ENCODE measurements at places on chromosomes 6 and 20. TPM values are rescaled to one million over a fixed set of nuclear protein-coding genes. Genes with fewer than 3 reads are reported as not detected.
A peak's percentile ranks its signal among the peaks of the same experiment; 100 is the strongest.

- no peaks in the 10 kb centered on the region for H3K4me1 ChIP-seq
- H3K27ac ChIP-seq, result no peak overlapping the region
Measured at GRCh38 chr20:1509237-1509636, 18.0 kb upstream of the SIRPB2 start.

GRCh38 chr6:89440200-89440599, 7.2 kb downstream of the ANKRD6 start:
- H3K36me3 ChIP-seq, result no peaks in the 10 kb centered on the region
- H3K27ac ChIP-seq, result no peak overlapping the region
- no peak overlapping the region for H3K4me3 ChIP-seq
- peaks cover 17% of the 10 kb centered on the region for H3K27me3 ChIP-seq
- no peak for DNase-seq

DNA sequence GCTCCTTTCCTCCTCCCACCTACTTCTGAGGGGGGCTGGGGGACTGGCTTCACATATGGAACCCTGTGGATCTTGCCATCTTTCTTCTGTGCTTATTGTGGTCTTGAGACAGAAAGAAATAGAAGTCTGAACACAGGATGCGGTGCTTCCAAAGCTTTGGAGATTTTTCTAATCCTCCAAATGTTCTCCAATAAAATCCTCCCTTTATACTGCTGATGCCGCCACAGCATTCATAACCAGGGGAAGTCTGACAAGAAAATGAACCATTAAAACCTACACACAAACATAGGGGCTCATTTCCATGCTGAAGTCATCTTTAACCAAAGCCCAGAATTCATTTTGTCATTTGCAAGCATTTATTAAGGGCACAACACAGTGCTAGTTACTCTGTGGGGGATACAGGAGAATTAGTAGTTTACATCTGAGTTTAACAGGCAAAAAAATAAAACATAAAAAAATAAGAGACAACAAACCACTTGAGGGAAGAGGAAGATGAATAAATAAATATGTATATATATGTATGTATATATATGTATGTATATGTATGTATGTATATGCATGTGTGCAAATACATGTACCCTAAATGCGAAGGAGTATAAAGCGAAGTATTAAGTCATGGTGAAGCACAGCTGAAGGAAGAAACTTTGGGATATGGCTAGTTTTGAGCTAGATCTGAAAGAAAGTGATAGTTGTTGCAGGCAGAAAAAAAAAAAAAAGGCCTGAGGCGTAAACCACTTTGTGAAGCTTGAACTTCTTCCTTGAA, 5.9 kb upstream of the PTPRK start:
- H3K4me3 ChIP-seq, result no peak overlapping the region
- no peaks in the 10 kb centered on the region for H3K36me3 ChIP-seq
- H3K27me3 ChIP-seq, result peaks cover 29% of the 10 kb centered on the region
- DNase-seq, result no peak

DNA sequence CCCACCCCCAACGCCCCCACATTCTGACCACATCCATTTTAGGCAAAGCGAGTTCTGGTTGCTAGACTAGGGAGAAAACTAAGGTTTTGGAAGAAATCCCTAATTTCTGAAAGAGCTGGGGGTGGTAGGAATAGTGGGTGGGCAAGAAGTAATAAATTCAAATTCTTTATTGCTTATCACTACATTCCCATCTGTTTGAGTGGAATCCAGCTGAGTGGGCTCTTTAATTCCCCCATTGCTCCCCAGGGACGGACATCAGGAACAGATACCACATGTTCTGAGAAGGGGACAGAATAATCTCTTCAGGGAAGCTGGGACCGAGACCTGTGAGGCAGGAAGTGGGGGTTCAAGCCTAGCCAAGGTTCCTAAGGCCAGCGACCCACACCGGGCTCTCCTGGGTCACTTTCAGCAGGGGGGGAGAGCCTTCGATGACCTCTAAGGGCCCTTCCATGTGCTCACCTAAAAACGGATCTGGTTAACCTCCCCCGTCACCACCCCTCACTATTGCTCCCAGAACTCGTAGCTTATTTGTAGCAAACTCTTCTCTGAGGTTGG, 42.3 kb upstream of the MRPS10 start:
- H3K4me3 ChIP-seq, result no peak overlapping the region
- no peak for DNase-seq
- H3K4me1 ChIP-seq, result peaks cover 5% of the 10 kb centered on the region
- no peak overlapping the region for H3K27ac ChIP-seq

DNA sequence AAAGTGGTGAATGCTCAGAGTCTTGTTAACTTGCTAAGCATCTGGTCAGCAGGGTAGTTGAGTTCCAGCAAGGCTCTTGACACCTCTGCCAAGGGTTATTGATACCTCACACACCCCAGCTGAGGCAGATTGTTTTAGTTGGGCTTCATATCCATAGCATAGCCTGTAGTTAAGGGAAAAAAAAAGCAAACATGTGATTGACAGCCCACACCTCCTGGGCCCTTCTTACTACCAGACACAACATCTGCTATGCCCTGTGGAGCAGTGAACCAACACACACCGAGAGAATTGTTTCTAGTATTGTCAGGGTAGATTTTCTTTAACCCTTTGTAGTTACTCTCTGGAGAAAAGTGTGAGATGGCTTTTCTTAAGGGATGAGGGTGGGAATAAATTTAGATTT, 697.0 kb upstream of the POU3F2 start:
- DNase-seq, result no peak
- no peak overlapping the region for H3K4me3 ChIP-seq
- no peaks in the 10 kb centered on the region for H3K4me1 ChIP-seq
- no peak overlapping the region for H3K27ac ChIP-seq

GRCh38 chr6:7324520-7324919, 11.5 kb upstream of the SSR1 start:
- peaks cover 11% of the 10 kb centered on the region for H3K27me3 ChIP-seq
- H3K36me3 ChIP-seq, result no peaks in the 10 kb centered on the region
- H3K27ac ChIP-seq, result no peak overlapping the region
- H3K4me3 ChIP-seq, result no peak overlapping the region
- DNase-seq, result no peak
- H3K4me1 ChIP-seq, result peaks cover 7% of the 10 kb centered on the region

- no peaks in the 10 kb centered on the region for H3K36me3 ChIP-seq
- no peak overlapping the region for H3K27ac ChIP-seq
- no peaks in the 10 kb centered on the region for H3K4me1 ChIP-seq
- DNase-seq, result no peak
Measured at GRCh38 chr6:165848086-165848426, 185.0 kb upstream of the PDE10A start.

GRCh38 chr6:133467231-133467981, 226.2 kb downstream of the EYA4 start:
- no peak for DNase-seq
- H3K36me3 ChIP-seq, result no peaks in the 10 kb centered on the region
- H3K27me3 ChIP-seq, result no peaks in the 10 kb centered on the region
- no peak overlapping the region for H3K27ac ChIP-seq
- H3K4me3 ChIP-seq, result no peak overlapping the region
- no peaks in the 10 kb centered on the region for H3K4me1 ChIP-seq

- peak overlapping the region; percentile 74 for H3K4me3 ChIP-seq
- no peaks in the 10 kb centered on the region for H3K36me3 ChIP-seq
- DNase-seq, result no peak
- H3K4me1 ChIP-seq, result peaks cover 8% of the 10 kb centered on the region
Measured at GRCh38 chr6:47310131-47310480, 401 bp upstream of the TNFRSF21 start.

DNA sequence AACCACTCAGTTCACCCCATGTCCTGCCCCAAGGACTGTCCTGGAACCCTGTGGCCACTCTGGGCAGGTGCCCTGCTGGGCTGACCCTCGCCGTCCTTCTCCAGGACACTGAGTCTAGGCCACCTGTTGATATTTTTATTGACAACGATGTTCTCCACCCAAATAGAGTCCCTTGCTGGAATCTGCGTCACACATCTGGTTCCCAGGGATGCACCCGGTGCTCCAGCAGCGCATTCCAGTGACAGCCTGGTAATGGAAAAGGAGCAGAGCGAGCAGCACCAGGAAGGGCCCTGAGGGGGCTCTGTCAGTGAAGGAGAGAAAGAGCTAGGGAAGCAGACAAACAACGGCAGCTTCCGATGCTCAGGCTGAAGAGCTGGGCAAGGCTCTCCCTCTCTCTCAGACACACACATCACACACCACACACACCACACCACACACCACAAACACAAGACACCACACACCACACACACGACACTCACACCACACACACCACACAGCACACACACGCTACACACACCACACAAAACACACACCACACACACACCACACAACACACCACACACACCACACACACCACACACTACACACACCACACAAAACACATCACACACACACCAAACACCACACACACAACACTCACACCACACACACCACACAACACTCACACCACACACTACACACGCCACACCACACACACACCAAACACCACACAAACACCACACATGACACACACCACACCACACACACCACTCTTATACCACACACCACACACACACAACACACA, 117.9 kb upstream of the THBS2 start:
- no peaks in the 10 kb centered on the region for H3K36me3 ChIP-seq
- no peak overlapping the region for H3K27ac ChIP-seq
- no peaks in the 10 kb centered on the region for H3K4me1 ChIP-seq
- H3K27me3 ChIP-seq, result no peaks in the 10 kb centered on the region
- DNase-seq, result no peak

- H3K27me3 ChIP-seq, result peaks cover 2% of the 10 kb centered on the region
- H3K36me3 ChIP-seq, result no peaks in the 10 kb centered on the region
- DNase-seq, result no peak
- no peak overlapping the region for H3K27ac ChIP-seq
Measured at GRCh38 chr6:44051515-44051914, 75.7 kb downstream of the MRPL14 start.

GRCh38 chr6:157879873-157880254, 56.8 kb downstream of the SNX9 start:
- H3K36me3 ChIP-seq, result peaks cover 37% of the 10 kb centered on the region
- H3K4me3 ChIP-seq, result no peak overlapping the region
- no peaks in the 10 kb centered on the region for H3K27me3 ChIP-seq
- peaks cover 32% of the 10 kb centered on the region for H3K4me1 ChIP-seq
- H3K27ac ChIP-seq, result no peak overlapping the region
- DNase-seq, result no peak

DNA sequence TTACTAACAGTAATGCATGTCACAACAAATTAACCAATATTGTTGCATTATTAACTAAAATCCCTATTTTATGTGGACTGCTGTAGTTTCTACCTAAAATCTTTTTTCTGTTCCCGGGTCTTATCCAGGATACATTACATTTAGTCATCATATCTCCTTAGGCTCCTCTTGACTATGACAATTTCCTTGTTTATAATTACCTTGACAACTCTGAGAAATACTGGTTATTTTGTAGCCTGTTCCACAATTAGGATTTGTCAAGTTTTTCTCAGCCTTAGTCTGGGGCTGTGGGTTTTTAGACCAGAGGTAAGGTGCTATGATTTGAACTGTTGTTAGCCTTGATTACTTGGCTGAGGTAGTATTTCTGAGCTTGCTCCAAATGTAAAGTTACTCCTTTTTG, 3.7 kb downstream of the FBXO5 start:
- peak overlapping the region; percentile 60 for H3K4me3 ChIP-seq
- H3K27me3 ChIP-seq, result no peaks in the 10 kb centered on the region
- no peak overlapping the region for H3K27ac ChIP-seq
- H3K4me1 ChIP-seq, result peaks cover 52% of the 10 kb centered on the region
- peaks cover 41% of the 10 kb centered on the region for H3K36me3 ChIP-seq

DNA sequence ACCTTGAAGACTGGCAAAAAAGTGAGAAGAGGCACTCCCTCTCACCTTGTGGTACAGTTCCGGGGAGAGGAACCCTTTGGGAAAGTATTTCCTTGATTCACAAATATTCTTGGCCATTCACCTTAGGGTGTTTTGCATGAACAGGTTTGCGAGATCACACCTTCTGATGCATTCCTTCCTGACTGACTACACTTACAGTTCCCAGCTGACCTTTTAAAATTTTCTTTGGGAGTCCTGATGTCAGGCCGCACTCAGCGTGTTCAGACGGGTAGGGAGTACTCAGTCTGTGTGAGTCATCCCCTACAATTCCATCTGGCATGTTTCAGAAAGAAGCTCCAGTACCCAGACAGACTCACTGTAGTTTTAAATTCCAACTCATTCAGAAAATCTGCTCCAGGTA, 1.7 kb downstream of the ADGRF4 start:
- H3K4me3 ChIP-seq, result no peak overlapping the region
- H3K4me1 ChIP-seq, result peaks cover 5% of the 10 kb centered on the region
- no peaks in the 10 kb centered on the region for H3K36me3 ChIP-seq
- H3K27ac ChIP-seq, result no peak overlapping the region

DNA sequence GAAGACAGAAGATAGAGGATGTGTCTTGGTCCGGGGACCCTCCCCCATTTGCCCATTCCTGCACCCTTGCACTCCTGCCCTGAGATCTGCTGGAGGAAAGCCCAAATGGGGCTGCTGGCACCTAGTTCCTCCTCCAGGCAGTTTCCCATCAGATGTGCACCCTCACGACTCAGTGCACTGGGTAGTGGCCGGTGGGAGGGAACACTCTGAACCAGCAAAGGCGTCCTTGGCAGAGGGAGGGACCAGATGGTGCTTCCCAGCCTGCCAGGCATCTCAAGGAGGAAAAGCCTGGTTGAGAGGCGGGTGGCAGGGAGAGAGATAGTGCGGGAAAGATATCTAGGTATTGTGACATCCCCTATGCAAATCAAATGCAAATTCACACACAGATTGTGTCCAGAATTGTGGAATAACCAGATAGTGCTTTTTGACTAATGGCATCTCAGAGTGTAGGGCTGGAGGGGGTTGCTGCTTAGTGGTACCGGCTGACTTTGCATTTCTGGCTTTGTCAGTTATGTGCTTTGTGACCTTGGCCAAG, 19.5 kb downstream of the TMEM151B start:
- H3K27ac ChIP-seq, result no peak overlapping the region
- no peak overlapping the region for H3K4me3 ChIP-seq
- no peaks in the 10 kb centered on the region for H3K4me1 ChIP-seq
- peaks cover 56% of the 10 kb centered on the region for H3K27me3 ChIP-seq
- no peak for DNase-seq
- H3K36me3 ChIP-seq, result no peaks in the 10 kb centered on the region

The SNAI1 gene
- total RNA-seq, result 0.75 TPM

The KCNK16 gene
- not detected for total RNA-seq

The OPRM1 gene
- not detected for total RNA-seq

The ABCC10 gene
- 58.3 TPM for total RNA-seq

The HLA-DOA gene
- 7.5 TPM for total RNA-seq

The ULBP1 gene
- total RNA-seq, result 0.91 TPM

The ERVFRD-1 gene
- not detected for total RNA-seq
